ENCODE measurements at places on chromosomes 2 and 18.
A peak's percentile ranks its signal among the peaks of the same experiment; 100 is the strongest.

- DNase-seq, result no peak
These were observed 228.1 kb downstream of the CTNNA2 start for GRCh38 chr2:79740879-79741443.

GRCh38 chr2:69804416-69804815, 25.0 kb upstream of the GMCL1 start:
- DNase-seq, result no peak

- DNase-seq, result no peak
These were observed 150.6 kb downstream of the HRH4 start for GRCh38 chr18:24611075-24611474.

DNA sequence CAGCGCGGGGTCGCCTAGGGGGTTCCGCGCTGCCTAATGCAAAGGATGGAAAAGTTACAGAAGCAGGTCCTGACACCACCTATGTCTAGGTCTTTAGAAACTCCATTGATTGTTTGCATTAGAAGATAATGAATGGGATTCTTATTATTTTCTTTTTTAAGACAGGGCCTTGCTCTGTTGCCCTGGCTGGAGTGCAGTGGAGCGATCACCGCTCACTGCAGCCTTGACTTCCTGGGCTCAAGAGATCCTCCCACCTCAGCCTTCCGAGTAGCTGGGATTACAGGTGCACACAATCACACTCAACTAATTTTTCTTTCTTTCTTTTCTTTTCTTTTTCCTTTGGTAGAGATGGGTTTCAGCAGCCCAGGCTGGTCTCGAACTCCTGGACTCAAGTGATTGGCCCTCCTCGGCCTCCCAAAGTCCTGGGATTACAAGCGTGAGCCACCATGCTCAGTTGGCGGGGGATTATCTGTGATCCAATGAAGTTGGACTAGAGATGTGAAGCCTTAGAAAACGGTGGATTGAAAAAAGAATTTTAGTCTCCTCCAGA, 761 bp upstream of the IDH1 start:
- no peak for DNase-seq

- DNase-seq, result no peak
These were observed 10.3 kb downstream of the AQP12A start for GRCh38 chr2:240701736-240702639.

DNA sequence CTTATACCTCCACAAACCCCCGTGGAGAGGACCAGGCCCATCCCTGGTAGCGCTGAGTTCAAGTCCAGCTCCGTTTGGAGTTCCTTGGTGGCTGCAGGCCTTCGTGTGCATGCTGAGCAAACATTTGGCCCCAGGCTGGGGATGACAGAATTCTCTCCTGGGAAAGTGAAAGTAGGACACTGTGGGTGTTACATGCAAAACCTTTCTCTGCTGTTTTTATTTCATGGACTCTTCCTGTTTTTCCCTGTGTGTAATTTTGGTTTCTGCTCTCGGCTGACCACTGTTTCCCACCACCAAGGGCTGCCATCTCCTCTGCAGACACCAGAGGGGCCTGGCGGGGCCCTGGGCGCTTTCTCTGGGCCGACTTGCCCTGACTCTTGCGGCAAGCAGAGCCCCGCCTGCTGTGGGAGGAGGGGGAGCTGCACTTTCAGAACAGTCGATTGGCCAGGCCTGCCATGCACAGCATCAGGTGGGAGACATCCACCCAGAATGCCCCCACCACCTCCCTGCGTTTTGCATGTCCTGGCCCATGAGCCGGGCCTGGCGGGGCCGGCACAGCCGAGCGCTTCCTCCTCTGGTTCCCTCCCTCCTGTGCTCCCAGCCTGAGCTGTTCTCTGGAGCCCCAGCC, 102.4 kb downstream of the CABLES1 start:
- DNase-seq, result peak; percentile 70

DNA sequence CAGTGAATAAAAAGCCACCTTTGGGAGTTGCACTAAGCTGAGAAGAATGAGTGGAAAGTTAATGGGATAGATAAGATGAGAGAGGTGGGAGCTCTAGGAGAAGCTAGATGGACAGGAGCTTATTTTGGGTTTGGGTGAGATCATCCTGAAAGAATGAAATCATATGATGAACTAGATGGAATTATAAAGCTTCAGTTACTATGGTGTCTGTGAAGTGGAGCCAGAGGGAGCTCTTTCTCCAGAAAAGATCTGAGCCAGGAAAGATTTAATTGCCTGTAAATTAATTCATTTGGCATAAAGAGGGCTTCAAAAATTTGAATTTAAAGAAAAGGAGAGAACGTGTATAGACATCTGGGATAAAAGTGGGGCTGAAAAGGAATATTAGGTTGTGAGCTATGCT, 10.3 kb downstream of the DNAH6 start:
- no peak for DNase-seq

DNA sequence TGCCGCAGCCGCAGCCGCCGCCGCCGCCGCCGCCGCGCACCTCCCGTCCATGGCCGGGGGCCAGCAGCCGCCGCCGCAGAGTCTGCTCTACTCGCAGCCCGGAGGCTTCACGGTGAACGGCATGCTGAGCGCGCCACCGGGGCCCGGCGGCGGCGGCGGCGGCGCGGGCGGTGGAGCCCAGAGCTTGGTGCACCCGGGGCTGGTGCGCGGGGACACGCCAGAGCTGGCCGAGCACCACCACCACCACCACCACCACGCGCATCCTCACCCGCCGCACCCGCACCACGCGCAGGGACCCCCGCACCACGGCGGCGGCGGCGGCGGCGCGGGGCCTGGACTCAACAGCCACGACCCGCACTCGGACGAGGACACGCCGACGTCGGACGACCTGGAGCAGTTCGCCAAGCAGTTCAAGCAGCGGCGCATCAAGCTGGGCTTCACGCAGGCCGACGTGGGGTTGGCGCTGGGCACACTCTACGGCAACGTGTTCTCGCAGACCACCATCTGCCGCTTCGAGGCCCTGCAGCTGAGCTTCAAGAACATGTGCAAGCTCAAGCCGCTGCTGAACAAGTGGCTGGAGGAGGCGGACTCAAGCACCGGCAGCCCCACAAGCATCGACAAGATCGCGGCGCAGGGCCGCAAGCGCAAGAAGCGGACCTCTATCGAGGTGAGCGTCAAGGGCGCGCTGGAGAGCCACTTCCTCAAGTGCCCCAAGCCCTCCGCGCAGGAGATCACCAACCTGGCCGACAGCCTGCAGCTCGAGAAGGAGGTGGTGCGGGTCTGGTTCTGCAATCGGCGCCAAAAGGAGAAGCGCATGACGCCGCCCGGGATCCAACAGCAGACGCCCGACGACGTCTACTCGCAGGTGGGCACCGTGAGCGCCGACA, 2.4 kb downstream of the POU3F3 start:
- no peak for DNase-seq

- DNase-seq, result peak; percentile 92
These were observed 1.4 kb downstream of the TGIF1 start for GRCh38 chr18:3451183-3451988.

DNA sequence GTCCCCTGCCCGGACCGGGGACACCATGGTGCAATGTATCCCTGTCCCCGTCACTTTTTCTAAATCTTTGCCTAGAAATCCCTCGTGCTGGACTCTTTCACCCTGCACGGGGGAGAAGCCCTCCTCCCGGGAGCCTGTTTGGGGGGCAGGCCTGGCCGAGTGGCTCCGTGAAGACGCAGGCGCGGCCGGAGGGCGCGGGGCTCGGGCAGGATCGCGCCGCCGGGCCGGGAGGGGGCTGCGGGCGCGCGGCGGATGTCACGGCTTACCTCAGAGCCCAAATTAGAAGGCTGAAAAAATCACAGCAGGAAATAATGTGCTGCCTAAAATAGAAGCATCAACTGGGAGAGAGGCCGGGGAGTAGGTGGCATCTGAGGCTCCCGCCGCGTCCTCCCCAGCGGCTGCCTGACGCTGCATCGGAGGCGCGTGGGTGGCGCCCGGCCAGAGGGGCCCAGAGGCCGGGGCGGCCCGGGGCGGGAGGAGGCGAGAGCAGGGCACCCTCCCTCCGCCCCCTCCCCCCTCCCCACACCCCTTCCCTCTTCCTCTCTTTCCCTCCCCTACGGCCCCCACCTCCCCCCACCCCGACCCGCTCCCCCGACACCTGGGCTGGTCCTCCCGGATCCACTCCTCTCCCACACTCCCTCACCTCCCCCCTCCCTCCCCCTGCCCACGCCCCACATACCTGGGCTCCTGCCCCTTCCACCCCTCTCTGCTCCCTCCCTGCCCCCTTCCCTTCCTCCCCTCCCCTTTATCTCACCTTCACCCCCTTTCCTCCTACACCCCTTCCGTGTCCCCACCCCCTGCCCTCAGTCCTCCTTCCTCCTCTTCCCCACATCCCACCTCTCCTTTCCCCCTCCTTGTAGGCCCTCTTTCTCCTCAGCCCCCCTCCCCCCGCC, 51.9 kb downstream of the SLC4A1AP start:
- DNase-seq, result peak; percentile 55

DNA sequence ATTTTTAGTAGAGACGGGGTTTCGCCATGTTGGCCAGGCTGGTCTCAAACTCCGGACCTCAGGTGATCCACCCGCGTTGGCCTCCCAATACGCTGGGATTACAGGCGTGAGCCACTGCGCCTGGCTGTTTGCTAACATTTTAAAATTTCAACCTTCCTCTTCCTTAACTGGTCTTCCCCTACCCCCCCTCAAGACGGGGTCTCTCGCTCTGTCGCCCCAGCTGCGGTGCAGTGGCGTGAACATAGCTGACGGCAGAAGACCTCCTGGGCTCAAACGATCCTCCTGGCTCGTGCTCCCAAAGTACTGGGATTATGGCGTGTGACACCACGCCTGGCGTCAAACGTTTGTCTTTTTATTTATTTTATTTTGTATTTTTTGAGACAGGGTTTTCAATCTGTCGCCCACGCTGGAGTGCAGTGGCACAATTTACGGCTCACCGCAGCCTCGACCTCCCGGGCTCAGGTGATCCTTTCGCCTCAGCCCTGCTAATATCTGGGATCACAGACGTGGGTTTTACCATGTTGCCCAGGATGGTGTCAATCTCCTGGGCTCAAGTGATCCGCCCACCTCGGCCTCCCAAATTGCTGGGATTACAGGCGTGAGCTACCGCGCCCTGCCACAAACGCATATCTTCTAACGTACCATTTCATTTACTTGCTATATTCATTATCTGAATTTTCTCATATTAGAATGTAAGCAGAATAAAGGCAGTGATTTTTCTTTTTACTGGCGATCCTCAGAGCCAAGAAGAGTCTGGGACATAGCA, 984 bp upstream of the MSH2 start:
- no peak for DNase-seq

DNA sequence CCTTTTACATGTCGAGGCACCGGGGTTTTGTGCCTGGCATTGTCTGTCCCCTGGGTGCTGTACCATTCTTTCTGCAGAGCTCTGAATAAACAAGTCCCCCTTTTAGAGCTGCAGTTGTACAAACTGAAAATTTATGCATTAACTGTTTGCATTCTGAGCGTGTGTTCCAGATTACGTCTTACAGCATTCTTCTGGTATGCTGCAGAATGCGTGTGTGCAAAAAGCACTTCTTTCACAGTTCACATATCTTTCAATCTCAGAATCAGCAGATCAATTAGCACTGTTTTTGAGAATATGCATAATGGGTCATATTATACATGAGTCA, 27.5 kb downstream of the MEIS1 start:
- no peak for DNase-seq

DNA sequence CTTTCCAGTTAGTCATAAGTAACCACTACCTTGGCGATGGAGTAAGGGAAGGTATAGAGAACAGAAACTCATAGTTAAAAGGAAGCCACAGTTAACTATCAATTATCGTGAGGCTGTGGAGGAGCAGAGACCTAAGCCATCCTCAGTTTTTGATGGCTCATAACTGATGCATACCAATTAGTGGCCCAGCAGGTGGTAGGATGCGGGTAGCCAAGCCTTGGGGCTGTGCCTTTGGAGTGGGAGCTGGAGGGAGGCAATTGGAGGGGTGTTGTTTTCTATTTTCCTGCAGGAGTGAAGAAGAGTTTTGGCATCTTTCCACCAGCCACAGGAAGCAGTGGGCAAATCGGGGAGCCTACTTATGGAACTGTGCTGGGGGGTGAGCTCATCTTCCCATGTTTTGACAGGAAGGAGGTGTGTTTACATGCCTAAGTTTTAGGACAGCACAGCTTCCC, 194.8 kb downstream of the TPGS2 start:
- DNase-seq, result no peak

- no peak for DNase-seq
These were observed at the start of gene GRB14 for GRCh38 chr2:164620873-164621763. TSS of gene GRB14 (minus strand) at chr2:164621482. CDS start at chr2:164621309, 173 bp downstream.

- DNase-seq, result peak; percentile 76
These were observed 21.9 kb downstream of the MRPL35 start for GRCh38 chr2:86221066-86221684.

GRCh38 chr2:168469281-168469988, 13.4 kb downstream of the CERS6 start:
- DNase-seq, result no peak

GRCh38 chr2:67567886-67568285, 170.8 kb downstream of the ETAA1 start:
- no peak for DNase-seq

- DNase-seq, result no peak
These were observed 286.8 kb upstream of the HNMT start for GRCh38 chr2:137677466-137677865.

GRCh38 chr2:50651676-50652075, 380.3 kb downstream of the NRXN1 start:
- DNase-seq, result no peak

DNA sequence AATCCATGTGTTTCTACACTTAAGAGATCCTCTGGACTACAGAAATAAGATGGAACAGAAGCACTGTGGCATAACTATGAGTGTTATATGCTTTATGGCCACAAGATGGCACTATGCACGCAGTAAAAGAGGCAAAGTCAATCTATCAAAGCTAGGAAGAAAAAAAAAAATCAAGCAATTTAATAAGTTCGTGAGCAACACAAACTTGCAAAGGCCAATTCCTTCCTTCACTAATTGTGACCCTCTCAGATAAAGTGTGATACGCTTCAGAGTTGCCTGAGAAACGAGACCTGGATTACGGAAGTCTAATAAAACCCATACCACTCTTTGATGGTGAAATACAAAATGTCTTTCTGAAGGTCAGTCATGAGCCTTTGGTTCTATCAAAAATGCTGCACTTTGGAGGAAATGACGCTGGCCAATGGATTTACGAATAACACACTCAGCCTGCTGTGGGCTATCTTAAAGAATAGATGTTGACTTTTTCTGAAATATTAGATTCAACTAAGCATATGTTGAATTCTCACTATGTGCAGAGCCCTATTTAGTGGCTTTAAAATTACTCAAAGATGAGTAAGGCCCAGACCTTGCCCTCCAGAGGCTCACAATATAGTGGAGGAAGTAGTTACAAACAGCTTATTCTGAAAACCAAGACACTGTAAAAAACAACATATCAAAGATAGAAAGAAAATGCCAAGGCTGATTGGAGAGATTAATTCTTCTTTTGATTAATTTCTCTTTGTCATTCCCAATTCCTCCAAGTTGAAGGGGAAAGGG, 35.5 kb upstream of the TTR start:
- peak; percentile 41 for DNase-seq

GRCh38 chr2:17638196-17638743, 97.8 kb downstream of the VSNL1 start:
- DNase-seq, result no peak

DNA sequence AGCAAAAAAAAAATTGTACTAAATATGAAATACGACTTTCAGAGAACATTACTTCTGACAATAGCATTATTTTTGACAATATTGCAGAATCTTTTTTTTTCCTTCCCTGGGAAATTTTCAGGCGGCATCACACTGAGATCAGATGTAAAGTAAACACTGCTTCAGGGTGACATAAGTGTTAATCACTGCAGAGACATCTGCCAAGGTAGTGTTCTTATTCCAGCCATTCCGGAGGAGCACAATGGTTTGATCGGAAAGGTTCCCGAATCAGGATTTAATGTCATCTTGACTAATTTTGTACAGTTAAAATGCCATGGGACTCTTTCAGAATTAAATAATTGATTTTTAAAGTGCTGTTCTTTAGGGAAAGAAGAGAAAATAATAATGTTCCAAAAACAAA, 56.7 kb upstream of the ZNF236 start:
- no peak for DNase-seq

Data from stimulated activated CD8-positive, alpha-beta memory T cell treated with anti-CD3 and anti-CD28 coated beads, Interleukin-4, amount 100 ng/mL, for 48 hours (primary cell).